CD4-positive, alpha-beta T cell treated with Interleukin-4 for 4 hours (primary cell): ENCODE measurements at places on chromosomes 4 and X.

DNA sequence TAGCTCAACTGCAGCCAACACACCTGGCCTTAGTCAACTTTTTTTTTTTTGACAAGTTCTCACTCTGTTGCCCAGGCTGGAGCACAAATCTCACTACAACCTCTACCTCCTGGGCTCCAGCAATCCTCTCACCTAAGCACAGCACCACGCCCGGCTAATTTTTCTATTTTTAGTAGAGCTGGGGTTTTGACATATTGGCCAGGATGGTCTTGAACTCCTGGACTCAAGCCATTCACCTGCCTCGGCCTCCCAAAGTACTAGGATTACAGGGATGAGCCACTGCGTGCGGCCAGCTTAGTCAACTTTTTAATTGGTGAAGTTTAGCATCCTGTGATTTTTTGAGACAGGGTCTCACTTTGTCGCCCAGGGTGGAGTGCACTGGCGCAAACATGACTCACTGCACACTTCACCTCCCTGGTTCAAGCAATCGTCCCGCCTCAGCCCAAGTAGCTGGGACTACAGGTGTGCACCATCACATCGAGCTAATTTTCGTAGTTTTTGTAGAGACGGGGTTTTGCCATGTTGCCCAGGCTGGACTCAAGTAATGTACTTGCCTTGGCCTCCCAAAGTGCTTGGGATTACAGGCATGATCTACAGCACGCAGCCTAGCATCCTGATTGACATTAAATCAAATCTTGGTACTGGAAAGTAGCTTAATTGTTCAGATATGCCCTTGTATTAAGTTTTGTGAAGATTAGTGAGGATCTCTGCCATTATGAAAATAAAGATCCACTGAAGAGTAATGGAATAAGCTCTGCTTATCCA lies 8.3 kb downstream of the HNRNPDL start:
- DNase-seq = no peak

DNA sequence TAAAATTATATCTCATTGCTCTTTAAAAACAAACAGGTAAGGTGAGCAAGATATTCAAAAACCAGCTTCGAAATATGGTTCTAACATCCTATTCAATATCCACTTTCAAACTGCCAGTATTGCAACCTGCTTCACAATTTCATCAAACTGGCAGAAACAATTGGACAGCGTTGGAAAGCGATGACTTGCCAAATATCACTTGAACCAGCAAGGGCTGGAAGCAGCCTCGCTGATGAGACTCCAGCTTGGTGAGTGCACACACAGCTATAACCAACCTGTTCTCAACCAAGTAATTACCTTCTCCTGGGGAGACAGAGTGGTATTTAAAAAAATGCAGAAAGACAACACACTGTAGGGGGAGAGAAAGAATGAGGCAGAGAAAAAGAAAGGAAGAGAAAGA lies 155.8 kb upstream of the RAI2 start:
- DNase-seq = no peak

- DNase-seq = no peak
These were observed 119.3 kb downstream of the AFF1 start for GRCh38 chr4:87053802-87054767.

GRCh38 chr4:5237086-5237660 lies 185.9 kb downstream of the STK32B start:
- no peak for DNase-seq

- DNase-seq = peak; percentile 32
These were observed 70.3 kb downstream of the ARL9 start for GRCh38 chr4:56575820-56576429.

DNA sequence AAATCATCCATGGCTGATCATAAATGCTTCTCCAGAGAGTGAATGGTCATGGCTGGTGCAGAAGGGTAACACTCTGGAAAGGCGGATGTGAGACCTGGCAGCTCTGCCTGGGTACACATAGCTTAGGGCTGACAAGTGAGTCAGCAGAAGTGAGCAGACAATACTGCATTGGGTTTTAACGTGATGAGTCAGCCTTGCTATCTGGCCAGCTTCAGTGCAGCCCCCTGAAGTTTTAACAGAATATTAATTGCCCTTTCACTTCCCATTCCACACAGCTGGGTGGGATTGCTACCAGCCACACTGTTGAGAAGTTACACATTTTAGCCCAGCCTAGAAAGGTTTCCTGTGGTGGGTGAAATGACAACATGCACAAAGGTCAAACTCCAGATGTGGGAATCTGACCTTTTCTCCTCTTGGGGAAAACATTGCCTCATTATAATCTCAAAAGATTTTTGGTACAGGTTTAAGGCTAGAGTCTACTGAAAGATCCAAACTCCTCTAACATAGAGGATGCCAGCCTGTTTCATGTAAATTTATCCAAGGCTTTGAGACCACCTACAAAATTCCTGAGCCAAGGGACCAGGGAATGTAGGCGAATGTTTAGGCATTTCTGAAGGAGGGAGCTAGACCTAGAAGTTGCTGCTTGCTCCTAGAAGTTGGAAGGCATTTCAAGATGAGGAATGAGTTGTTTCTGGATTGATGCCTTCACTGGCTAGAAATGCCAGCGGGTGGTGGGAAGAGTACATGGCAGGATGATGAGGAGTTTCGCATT lies 230.3 kb upstream of the PGRMC2 start:
- DNase-seq = no peak

DNA sequence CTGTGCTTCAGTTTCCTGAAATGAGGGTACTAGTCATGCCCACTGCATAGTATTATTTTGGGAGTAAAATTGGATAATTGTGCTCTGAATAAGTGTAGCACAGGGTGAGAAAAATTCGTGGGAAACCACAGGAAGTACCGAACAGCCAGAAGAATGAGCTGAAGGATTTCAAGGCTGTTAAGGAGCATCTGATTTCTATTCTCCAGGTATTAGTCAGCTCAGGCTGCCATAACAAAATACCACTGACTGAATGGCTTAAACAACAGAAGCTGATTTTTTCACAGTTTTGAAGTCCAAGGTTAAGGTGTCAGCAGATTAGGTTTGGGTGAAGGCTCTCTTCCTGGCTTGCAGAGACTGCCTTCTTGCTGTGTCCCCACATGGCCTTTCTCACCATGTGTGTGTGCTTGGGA lies 41.9 kb downstream of the WWC2 start:
- no peak for DNase-seq

GRCh38 chrX:129654652-129655546 lies at the start of gene APLN:
APLN (minus strand) TSS chrX:129654956; CDS start chrX:129654630, 326 bp downstream.
- DNase-seq = no peak

DNA sequence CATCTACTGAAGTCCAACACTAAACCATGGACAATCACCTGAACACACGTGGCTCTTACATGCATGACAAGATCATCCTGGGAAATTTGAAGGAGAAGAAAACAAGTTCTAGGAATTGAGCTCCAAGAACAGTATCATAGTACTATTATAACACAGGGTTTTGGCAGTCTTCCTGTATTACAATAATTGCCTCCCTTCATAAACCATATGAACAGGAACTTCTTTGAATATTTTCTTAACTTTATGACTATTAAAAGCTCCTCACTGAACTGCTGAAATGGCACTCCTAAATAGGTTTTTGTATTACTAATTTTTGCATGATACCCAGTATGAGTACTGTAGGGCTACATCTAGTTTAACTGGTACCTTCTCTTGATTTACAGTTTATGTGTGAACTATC lies 130.0 kb downstream of the ZAR1 start:
- no peak for DNase-seq

GRCh38 chrX:23782455-23782854 lies 518 bp upstream of the SAT1 start:
- no peak for DNase-seq

- no peak for DNase-seq
These were observed 8.2 kb downstream of the FAM184B start for GRCh38 chr4:17773135-17773698.

DNA sequence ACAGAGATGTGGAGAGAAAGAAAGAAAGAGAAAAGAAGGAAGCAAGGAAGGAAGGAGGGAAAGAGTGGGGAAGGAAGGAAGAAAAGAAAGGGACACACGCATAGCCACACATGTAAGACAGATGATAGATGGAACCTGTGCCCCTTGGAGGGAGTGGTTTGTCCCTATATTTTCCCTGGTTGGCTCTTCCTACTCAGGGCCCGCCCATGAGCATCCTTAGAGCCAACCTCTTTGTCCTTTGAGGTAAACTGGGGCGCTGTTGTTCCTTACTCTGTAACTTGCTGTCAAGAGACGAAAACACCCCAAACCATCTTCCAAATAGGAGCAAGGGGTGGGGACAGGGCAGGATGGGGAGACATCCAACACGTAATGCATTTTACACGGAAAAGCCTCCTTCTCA lies 220.9 kb downstream of the MAML3 start:
- DNase-seq = no peak

DNA sequence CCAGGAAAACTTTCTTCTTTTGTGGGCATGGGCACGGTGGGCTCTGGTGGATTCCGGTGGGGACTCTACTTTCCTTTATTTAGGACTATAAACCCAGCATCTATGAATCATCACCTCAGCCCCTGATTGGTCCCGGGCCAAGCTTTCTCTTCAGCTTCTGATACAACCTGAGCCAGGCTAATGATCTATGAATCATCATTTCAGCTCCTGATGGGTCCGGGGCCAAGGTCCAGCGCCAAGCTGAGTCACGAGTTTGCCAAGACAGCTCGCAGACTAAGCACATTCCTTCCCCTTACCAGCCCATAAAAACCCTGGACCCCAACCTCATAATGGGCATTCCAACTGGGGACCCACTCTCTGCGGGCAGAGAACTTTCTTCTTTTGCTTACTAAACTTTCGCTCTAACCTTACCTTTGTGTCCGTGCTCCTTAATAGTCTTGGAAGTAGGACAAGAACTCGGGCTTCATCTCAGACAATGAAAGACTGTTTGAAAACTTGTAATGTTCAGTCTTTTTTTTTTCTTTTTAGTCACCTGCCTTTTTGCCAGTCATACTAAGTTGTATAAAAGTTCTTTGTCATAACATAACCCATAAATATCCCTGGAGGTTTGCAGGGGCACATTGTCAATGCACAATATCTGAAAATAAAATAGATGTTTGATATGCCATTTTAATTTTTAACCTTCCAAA lies 904.9 kb upstream of the EPHA5 start:
- no peak for DNase-seq

- no peak for DNase-seq
These were observed 234.4 kb upstream of the ITM2A start for GRCh38 chrX:79601341-79602131.

- DNase-seq = no peak
These were observed 547 bp downstream of the GUCY1A1 start for GRCh38 chr4:155667222-155667567.

DNA sequence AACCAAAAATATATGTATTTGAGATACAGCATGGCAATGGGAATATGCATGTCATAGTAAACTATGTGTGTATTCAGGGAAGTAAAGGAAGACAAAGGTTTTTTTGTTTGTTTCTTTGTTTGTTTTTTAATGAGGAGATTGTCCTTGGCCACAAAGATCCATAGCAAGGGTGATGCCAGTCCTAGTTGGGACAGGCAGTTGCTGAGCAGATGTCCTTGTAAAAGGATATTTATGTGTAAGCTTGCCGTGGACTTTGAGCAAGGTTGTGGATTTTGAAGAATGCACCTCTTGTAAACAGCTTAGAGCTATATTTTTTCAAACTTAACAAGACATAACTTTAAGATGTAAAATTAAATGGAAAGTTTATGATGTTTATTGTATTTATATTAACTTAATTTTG lies 69.9 kb upstream of the GABRE start:
- DNase-seq = no peak
